ENCODE measurements at places on chromosomes 7 and 10. TPM values are rescaled to one million over a fixed set of nuclear protein-coding genes. Genes with fewer than 3 reads are reported as not detected.

TIMM23B gene
- 17.5 TPM for total RNA-seq

ANLN gene
- total RNA-seq = 81.3 TPM

GALNT11 gene
- total RNA-seq = 21.4 TPM

CPN1 gene
- 0.21 TPM for total RNA-seq

RARRES2 gene
- not detected for total RNA-seq

ADAM8 gene
- 4.3 TPM for total RNA-seq

AKR1C8 gene
- 0.21 TPM for total RNA-seq

PRKG1 gene
- total RNA-seq = not detected

MKI67 gene
- total RNA-seq = 73.1 TPM

CPEB3 gene
- total RNA-seq = 0.16 TPM

OR9A2 gene
- not detected for total RNA-seq

FEZF1 gene
- total RNA-seq = not detected

IQCE gene
- total RNA-seq = 12.6 TPM

ASIC3 gene
- 12.2 TPM for total RNA-seq

TEX47 gene
- total RNA-seq = not detected

TLX1 gene
- not detected for total RNA-seq

Measured in A549 treated with RU486 at 1 μM for 4 hours (cell line).